ENCODE measurements at places on chromosomes 2 and 18.

- DNase-seq, result no peak
Measured at GRCh38 chr2:147356157-147356556, 488.7 kb upstream of the ACVR2A start.

DNA sequence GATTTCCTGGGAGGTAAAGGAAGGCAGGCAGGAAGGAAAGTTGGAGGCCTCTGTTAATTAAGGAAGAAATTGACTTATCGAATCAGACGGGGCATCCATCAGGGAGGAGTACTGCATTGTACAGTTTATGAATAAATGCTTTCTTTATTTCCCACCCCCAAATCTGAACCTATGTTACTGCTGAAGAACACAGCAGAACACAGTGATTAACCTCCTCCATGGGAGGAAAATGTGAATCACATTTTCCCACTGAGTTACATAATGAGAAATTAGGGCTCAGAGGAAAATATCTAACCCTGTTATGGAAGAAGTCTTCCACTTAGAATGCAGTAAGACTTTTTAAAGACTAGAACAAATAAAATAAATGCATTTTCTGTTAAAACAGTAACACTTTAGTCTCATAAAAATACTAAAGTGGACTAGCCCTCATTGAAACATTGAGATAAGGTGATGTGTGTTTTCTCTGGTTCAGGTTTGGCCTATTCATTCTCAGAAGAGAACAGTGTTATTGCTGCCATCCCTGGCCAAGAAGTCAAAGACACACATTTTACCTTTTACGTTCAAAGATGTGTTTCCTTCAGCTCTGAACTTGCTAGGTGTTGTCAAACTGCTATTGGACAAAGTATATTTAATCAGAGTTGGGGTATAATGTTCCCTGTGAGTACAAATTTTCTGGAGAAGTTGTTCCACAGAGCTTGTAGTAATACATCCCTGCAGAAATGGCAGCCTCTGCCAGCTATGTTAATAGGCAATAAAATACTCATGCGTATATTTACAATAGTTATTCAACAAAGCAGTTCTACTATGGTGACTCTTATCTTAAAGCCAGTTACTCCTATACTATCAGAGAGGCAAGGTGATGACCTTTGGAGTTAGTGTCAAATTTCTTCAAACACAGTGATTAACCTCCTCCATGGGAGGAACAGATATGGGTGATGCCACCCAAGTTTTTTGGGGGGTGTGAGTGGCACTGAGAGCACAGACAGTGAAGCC is 11.1 kb downstream of the DNAH6 start:
- no peak for DNase-seq

- DNase-seq, result no peak
Measured at GRCh38 chr2:213221957-213222356, 62.3 kb upstream of the SPAG16 start.

DNA sequence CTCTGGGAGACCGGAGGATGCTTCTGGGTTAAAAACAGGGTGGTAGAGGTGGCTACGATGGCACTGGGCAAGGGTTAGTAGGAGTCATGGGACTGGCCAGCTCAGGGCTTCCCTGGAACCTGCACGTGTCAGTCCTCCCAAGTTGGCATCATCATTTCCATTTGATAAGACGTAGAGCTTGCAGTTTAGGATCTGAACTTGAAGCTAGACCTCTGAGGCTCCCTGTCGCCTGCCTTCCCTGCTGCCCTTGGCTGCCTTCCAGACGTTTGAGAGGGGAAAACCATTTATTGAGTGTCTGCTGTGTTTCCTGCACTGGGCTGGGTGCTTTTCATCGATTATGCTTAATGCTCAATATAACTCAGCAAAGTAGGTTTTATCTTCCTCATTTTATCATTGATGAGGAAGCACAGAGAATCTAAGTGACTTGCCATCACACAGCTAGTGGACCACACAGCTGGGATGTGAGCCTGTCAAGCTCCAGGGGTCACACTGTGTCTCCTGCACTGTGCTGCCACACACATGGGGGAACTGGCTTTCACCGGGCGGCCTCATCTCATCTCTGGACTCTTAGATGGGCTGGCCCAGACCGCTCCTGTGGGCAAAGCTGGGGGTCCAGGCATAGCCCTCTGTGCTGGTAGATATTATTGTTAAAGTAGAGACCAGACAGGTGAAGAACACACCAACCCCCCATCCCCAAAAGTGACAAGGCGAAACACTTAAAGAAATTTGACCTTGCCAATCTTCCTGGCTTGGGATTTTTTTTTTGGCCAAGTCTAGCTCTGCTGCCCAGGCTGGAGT is 7.8 kb downstream of the NT5DC4 start:
- DNase-seq, result no peak

- DNase-seq, result no peak
Measured at GRCh38 chr18:9104244-9104901, 1.9 kb downstream of the NDUFV2 start.

DNA sequence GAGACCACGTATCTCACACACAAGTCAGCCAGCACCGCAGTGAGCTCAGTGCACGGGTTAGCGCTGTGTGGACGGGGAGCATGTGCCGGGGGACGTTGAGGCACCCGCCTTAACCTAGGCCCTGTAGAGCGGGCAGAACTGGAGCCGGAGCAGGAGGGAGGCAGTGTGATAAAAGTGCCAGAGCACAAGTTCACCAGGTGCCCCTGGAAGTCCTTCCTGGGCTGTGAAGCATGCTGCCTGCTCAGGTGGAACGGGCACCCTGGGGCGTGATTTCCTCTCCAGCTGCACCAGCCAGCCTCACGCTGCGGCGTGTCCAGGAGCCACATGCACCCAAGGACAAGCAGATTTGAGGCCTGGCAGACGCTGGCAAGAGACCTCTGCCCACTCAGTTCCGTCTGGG is 50.3 kb downstream of the ITGB1BP1 start:
- no peak for DNase-seq

DNA sequence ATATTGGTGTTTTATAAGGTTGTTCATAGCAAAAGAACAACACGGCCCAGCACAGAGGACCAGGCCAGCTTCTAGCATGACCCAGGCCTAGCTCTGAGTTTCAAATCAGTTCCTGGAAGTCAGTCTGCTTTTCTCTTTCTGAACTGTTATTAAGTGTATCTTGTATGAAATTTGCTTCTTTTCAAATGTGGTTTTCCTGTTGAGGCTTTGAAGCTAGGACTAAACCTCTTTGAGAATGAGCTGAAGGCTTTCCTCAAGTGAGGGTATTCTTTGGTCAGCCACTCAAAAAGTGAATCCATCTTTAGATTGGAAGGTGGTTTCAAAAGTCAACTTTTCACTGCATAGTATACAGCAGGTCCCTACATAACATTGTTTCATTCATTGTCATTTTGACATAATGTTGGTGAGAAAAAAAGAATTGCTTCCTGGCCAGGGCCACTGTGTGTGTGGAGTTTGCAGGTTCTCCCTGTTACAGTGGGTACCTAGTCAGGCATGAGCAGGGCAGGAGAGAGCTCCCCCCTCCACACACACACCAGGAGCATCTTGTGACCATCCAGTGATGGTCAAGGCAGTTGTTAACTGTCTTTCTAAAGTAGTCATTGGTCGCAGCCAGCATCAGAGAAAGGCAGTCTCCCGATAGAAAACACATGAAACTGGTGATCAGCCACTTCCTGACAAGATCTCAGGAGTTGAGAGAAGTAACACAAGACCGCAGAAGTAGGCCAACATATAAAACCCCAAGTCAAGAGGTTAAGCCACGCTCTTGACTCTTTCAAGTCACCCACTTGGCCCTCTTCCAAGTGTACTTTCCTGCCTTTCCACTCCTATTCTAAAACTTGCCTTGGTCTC is 6.7 kb upstream of the ACAA2 start:
- no peak for DNase-seq

DNA sequence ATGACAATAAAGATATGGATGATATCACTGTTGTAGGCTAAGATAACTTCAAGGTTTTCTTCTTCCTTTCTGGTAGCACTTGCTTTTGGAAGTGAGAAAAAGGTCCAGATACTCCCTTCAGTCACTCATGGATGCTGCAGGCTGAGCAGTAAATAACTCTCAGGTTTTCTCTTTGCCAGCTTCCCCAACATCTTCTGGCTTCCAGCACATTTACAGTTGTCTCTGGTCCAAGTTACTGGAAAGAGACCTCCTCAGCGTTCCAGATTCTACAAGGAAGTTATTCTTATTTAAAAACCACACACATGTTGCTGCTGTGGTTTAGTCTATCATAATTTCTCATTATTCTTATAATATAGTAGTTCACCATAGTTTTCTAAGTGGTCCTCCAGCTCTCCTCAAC is 383.4 kb downstream of the PLCL1 start:
- no peak for DNase-seq

- DNase-seq, result no peak
Measured at GRCh38 chr2:164504253-164504652, 117.0 kb downstream of the GRB14 start.

DNA sequence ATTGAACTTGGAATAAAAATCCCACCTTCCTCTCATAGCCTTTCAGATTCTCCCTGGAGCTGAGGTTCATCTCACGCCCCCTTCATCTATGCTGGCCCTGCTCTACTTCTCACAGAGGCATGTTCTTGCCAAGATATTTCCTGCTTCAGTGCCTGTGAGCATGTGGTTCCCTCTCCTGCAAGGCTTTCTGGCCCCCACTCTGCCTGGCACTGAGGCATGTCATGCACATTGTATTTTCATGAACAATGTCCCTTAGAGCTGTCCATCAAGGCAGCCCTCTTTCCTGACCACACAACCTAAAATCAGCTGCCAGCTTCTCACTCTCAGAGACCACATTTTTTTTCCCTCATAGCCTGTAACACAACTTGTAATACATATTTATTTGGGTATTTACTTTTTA is 18.0 kb upstream of the HK2 start:
- no peak for DNase-seq

DNA sequence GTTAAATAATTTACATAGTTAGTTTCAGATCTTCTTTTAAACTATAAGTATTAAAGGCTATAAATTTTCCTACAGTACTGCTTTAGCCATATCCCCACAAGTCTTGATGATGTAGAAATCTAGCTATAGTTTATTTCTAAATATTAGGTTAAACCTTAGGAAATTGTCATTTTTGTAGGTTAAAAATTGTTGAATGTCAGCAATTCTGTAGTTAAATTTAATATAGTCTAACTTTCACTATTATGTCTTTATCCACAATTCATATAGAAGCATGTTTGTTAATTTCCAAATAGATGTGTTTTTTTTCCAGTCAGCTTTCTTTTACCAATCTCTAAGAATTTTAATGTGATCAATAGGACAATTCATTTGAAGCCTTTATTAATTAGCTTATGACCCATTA is 199.7 kb downstream of the ETAA1 start:
- DNase-seq, result no peak

GRCh38 chr2:19667085-19667484 is 234.7 kb downstream of the TTC32 start:
- DNase-seq, result no peak

GRCh38 chr18:56576826-56577573 is 61.4 kb downstream of the TXNL1 start:
- DNase-seq, result no peak

GRCh38 chr2:224947566-224947965 is 94.7 kb downstream of the DOCK10 start:
- DNase-seq, result no peak

DNA sequence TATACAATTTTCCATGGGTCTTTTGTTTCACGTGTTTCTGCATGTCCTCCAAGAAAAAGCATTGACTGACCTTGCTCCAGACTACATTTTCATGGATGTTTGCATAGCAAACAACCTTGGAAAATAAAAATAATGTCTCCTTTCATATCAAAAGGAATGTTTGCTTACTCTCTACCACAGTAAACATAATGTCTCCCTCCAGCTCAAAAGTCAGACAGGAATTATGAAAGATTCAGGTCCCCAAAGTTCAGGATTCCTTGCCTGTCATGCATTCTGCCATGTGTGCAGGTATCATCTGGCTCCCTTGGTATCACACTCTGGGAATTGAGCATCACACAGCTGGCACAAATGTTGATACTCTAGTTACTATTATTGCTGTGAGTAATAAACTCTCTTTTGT is 103.1 kb upstream of the ZC3H15 start:
- no peak for DNase-seq
